ENCODE measurements at places on chromosomes 2 and 18.

DNA sequence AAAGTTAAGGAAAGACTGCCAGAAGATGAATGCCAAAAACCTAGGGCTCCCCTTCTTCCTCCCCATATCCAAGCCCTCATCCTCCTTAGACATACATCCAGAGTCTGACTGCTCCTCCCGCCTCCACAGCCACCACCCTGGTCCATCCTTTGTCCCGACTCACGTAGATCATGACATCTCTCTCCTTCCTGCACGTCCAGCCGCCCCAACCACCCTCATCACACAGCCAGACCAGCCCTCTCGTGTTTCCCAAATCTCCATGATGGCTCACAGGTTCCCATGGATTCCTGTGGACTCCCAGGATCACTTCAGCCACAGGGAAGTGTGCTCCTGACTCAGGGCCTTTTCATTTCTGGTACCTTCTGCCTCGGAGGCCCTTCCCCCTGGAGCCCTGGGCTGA, 47.8 kb upstream of the CAB39 start:
- DNase-seq, result no peak

GRCh38 chr2:30444273-30444672, 2.8 kb upstream of the LCLAT1 start:
- DNase-seq, result no peak

GRCh38 chr2:127398239-127398590, 10.4 kb upstream of the MAP3K2 start:
- DNase-seq, result no peak

- DNase-seq, result no peak
Observed at GRCh38 chr2:8999797-9000196, 3.7 kb downstream of the MBOAT2 start.

GRCh38 chr2:240383099-240383758, 52.2 kb upstream of the GPC1 start:
- DNase-seq, result no peak

- no peak for DNase-seq
Observed at GRCh38 chr2:60234274-60234986, 319.0 kb downstream of the BCL11A start.

GRCh38 chr18:9619056-9619455, 4.7 kb upstream of the PPP4R1 start:
- DNase-seq, result no peak

DNA sequence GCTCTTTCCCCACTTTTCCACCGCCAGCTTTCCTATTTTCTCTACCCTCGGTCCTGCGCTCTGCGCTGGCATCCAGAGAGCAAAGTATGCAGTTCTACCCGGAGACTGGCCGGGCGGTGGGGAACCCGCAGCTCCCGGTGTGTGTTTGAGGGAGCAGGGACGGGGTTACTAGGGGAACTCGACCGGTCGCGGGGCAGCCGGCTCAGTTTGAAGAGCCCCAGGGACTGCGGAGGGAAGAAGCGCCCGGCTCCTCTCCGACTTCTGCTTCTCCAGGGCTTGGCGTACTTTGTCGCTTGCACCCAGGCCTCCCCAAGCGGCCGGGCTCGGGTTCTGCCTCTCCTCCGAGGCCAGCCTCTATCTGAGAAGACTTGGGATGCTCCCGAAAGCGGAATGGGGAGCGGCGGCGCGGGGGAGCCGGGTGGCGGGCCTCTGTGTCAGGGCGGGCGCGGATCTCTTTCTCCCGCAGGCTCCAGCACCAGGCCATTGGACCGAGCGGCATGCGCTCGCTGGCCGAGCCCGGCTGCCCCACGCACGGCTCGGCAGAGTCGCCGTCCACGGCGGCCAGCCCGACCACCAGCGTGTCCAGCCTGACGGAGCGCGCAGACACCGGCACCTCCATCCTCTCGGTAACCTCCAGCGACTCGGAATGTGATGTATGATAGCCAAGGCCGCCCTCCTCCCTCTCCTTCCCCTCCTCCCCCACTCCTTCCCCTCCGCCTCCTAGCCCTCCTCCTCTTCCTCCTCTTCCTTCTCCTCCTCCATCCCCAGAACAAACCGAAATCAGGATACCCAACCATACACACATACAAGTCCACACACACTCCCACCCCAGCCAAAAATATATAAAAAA, 2.8 kb downstream of the SIX3 start:
- no peak for DNase-seq

- no peak for DNase-seq
Observed at GRCh38 chr2:114709936-114710850, 267.8 kb downstream of the DPP10 start.

DNA sequence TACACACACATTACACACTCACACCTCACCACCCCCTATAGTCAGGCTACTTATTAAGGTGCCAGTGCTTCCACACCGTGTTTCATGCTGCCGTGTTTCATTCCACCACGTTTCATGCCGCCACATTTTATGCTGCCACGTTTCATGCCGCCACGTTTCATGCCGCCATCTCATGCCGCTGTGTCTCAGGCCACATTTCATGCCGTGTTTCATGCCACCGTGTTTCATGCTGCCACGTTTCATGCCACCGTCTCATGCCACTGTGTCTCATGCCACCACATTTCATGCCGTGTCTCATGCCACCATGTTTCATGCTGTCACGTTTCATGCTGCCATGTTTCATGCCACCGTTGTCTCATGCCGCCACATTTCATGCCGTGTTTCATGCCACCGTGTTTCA, 65.1 kb downstream of the MBOAT2 start:
- no peak for DNase-seq

DNA sequence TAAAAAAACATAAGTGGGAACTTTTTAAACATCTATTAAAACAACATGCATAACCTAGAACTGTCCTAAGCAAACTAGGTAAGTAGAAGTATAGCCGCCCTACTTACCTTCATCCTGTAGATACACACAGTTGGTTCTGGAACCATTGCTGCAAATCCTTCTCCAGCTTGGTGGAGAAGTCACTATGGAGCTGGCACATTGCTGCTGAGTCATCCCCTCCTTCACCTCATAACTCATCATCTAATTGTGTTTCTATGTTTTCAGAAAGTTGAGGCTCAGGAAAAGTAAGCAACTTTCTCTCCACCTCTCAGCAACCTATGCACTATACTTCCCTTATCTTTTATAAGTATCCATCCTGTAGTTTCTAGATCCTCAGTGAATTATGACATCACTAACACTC, 269.8 kb upstream of the MMADHC start:
- DNase-seq, result no peak

GRCh38 chr2:65026704-65027464, 29.3 kb upstream of the CEP68 start:
- DNase-seq, result no peak

GRCh38 chr2:160379399-160379798, 114.2 kb downstream of the RBMS1 start:
- no peak for DNase-seq
